ENCODE measurements at places on chromosomes 16 and 17. TPM values are rescaled to one million over a fixed set of nuclear protein-coding genes. Genes with fewer than 3 reads are reported as not detected.

The ZFP90 gene
- 50.4 TPM for total RNA-seq

The TAT gene
- not detected for total RNA-seq

The NTN3 gene
- not detected for total RNA-seq

The SLC5A11 gene
- total RNA-seq: 0.05 TPM

The LRRC36 gene
- total RNA-seq: not detected

The VPS25 gene
- 174 TPM for total RNA-seq

The MYH13 gene
- total RNA-seq: not detected

GRCh38 chr16:84314373-84314772 lies 19.7 kb downstream of the WFDC1 start:
- DNase-seq: peak; percentile 30

DNA sequence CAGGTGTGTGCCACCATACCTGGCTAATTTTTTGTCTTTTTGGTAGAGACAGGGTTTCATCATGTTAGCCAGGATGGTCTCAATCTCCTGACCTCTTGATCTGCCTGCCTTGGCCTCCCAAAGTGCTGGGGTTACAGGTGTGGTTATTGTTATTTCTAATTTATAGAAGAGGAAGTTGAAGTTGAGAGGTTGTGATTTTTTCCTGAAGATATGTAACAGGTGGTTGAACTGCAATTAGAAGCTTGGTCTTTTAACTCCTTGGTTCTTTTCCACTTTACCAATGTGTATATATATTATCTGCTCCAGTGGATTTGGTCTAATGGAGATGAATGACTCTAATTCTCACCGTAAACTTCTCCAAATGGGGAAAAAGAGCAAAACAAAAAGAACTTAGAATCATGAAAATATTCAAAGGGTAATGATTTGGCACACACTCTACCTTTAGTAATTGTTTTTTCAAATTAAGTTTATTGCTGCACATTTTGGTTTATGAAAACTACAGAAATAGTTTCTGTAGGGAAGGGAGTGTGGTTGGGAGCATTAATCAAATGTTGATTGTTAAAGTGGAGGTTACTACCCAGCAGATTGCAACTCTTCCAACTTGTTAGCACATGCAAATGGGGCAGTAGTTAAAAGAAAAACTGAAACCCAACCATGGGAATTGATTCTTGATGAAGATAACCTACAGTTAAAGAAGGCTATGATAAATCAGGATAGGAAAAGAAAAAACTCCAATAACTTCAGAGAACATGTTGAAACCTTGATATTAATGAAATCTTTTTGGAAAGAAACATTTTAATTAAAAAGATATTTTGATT lies 1.8 kb upstream of the KRT10 start:
- DNase-seq: no peak

- DNase-seq: peak; percentile 96
Observed at GRCh38 chr17:35432176-35433074, at the start of gene SLFN12. Gene SLFN12, minus strand, starts transcription at chr17:35432500. Its CDS starts 9,472 bp downstream, at chr17:35423028.

DNA sequence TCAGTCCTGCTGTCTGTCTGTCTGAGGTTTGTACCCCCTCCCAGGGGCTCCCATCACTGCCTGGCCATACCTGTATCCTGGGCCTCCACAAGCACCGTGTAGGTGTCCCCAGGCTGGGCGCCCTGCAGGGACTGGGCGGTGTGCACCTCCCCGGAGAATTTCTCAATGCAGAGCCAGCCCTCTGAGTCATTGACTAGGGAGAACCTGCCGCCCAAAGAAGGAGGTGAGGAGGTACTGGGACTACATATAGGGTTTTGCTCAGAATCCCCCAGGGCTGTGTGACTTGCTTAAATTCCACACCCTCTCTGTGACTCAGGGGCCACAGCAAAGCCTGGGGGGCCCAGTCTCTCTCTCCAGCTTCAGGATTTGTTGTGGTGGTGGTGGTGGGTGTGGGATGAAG lies 7.6 kb downstream of the CDH16 start:
- DNase-seq: no peak

DNA sequence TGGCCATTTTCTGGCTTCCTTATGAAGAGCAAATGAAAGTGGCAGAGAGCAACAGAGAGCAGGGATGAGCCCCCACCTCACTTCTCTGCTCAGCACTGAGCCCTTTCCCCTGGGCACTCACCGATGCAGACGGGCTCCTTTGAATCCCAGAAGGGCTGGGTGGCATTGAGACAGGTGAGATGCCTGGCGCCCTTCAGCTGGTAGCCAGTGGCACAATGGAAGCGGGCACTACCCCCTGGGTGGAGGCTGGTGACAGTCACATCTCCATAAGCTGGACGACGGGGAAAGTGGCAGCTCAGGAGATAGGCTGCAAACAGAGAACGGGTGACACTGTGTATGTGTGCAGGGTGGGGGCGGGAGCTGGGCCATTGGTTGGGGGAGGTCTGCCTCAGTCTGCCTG lies 12.5 kb upstream of the PHF12 start:
- no peak for DNase-seq

DNA sequence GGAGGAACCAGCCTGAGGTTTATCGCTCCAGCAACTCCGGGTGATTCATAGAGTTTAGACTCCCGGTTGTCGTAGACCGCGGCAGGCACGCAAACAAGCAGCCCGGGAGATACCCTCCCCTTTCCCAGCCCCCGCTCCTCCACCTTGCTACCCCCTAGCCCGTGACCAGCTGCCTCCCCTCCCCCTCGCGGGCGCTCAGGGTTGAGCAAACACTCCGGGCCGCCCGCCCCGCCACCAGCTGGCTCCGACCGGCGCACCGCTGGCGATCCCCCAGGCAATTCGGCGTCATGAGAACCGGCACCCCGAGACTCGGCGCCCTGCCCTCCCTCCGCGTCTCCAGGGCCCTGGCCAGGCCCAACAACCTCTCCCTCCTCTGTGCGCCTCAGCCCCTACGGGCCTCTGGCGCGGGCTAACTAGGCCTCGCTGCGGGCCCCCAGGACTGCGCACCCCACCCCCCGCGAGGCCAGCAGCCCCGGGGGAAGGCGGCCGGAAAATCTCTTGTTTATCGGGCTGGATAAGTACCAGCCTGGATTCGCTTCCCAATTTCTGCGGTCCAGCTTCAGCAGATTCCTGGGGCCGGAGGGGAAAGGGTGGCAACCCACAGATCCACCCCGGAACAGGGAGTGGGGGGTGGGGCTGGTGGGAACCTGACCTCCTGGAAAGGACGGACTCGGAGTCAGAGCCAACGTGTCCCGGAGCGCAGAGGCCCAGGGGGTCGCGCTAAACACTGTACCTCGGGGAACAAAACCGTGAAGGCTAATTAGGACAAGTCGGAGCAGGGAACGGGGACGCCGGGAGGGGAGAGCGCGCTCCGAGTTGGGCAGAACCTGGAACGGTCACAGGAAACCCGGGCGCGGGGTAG lies 951 bp upstream of the GPRC5C start:
- peak; percentile 85 for DNase-seq

- no peak for DNase-seq
Observed at GRCh38 chr16:85722128-85722893, 28.6 kb downstream of the C16orf74 start.

DNA sequence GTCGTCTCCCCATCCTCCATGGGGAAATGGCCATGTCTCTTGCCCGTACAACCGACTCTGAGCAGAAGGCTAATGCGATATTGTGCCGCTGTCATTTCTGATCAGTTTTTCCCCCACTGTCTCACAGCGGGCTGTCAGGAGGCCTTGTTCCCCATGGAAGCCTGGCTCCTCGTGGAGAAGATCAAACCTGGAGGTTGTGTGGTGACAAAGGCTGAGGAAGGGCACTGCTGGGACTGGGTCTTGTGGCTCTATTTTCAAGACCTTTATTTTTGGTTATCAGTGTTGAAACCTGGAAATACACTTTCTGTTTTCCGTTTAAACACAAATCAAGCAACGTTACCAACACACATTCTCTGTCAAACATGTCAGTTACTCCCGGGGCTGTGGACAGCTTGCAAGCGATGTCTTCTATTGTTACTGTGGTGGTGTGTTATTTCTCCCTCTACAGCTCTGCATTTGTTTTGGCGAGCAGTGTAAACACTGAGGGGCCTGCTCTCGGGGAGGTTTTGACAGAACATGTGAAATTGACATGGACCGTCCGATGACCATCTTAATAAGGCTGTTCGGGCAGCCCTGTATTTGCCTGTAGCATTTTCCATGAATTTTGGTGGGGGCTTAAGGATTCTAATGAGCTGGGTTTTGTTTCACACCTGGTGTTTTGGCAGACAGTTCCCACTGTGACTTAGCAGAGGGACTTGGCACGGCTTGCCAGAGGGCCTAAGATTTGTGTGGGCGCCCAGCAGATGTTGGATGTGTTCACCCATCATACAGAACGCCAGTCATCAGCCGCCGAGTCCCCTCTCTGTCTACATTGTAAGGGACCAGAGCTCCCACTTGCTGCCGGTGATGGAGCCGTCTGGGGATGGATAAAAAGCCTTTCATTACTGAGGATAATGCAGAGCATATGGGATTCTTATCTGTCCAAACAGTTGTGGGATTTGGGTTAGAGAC lies 12.5 kb downstream of the RBFOX1 start:
- DNase-seq: no peak

- no peak for DNase-seq
Observed at GRCh38 chr16:27561216-27561615, 11.3 kb downstream of the KATNIP start.

- DNase-seq: no peak
Observed at GRCh38 chr17:6870841-6871240, 39.3 kb upstream of the TEKT1 start.

GRCh38 chr17:59366773-59367656 lies 35.6 kb downstream of the YPEL2 start:
- DNase-seq: peak; percentile 24

DNA sequence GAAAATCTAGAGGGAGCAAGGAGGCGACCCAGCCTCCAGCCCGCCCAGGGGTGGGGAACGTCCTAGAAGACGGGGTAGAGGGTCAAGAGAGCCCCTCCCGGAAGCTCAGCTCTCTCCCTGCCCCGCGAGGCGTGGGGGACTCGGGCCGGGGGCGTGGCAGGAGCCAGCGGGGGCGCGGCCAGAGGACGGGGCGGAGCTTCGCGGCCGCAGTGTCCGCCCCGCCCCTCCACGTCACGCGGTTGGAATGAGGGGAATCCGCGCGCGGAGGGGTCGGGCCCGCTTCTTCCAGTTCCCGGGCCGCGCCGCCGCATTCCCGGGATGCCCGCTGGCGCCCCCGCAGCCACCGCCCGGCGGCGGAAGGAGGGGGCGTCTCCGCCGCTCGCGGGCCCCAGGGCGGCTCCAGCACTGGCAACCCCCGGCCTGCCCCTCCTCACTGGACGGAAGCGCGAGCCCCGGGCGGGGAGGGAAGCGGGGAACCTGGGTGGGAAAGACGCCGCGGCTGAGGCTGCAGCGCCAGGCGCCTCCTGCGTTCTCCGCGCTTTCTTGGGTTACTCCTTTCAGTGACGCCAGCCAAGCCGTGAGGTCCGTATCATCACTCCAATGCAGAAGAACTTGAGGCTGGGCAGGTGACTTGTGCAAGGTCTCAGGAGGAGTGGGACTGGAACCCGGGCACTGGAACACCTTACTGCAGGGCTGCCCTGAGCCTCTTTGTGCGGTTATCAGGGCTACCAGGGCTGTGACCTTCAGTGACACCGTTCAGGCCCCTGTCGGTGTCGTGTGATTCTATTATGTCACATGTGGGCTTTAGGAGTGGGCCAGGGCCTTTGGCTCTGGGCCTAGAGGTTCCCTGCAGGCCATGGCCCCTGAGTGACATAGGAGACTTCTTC lies 4.3 kb downstream of the MYO1C start:
- DNase-seq: peak; percentile 76

GRCh38 chr17:73311428-73311780 lies 397 bp downstream of the CDC42EP4 start:
- DNase-seq: no peak

DNA sequence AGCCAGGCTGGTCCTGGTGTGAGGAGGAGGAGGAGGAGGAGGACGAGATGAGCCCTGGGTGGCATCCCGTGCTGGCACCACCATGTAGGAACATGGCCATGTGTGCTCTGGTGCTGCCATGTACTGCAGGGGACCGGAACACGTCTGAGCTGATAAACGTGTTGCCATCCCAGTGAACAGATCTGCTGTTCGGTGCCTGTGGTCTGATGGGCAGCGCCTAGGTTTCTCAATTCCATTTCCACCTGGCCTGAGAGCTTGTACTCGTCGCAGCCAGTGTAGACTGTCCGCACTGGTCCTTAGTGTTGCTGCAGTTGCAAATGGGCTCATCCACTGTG lies 28.4 kb upstream of the FOXK2 start:
- DNase-seq: no peak

DNA sequence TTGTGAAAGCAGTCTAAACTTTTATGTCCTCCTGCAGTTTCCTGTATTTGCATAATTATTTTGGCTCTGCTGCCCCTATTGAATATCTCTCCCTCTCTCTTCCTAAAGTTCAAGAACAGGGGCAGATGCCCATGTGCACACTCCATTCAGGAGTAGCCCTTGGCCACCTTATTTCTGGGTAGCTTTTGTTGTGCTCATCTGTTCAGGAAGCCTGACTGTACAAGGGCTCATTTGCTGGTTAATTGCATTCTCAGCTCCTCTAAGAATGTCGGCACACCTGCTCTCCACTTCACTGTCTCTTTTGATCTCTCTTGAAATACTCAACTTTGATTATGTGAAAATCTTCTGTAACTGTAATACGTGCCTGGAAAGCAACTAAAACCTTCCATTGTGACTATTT lies 1378.8 kb upstream of the CDH8 start:
- DNase-seq: no peak

- DNase-seq: no peak
Observed at GRCh38 chr16:57536306-57537193, at the start of gene CCDC102A. Gene CCDC102A, minus strand, starts transcription at chr16:57536571. Its CDS starts 7,394 bp downstream, at chr16:57529177.

DNA sequence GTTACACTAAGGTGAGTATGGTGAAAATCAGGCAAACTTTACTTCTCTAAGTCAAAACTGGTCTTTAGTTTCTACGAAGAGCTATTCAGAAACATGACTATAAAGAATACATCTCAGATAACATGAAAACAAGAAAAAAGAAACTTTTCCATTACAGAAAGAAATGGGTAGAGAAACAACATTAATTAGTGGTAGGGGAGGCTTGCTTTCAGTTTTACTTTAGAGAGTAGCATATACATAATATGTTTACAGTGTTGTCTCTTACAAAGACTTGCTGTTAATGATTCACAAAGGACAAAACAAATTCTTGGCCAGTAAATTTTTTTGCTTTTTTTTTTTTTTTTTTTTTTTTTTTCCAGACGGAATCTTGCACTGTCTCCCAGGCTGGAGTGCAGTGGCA lies 34.2 kb downstream of the CRLF3 start:
- DNase-seq: no peak
